ENCODE measurements at places on chromosomes 12 and 14. TPM values are rescaled to one million over a fixed set of nuclear protein-coding genes. Genes with fewer than 3 reads are reported as not detected.

GRCh38 chr12:93379981-93380361 is 2.2 kb downstream of the NUDT4 start:
- no peak for DNase-seq

The NFE2 gene
- 4.5 TPM for polyA plus RNA-seq

DNA sequence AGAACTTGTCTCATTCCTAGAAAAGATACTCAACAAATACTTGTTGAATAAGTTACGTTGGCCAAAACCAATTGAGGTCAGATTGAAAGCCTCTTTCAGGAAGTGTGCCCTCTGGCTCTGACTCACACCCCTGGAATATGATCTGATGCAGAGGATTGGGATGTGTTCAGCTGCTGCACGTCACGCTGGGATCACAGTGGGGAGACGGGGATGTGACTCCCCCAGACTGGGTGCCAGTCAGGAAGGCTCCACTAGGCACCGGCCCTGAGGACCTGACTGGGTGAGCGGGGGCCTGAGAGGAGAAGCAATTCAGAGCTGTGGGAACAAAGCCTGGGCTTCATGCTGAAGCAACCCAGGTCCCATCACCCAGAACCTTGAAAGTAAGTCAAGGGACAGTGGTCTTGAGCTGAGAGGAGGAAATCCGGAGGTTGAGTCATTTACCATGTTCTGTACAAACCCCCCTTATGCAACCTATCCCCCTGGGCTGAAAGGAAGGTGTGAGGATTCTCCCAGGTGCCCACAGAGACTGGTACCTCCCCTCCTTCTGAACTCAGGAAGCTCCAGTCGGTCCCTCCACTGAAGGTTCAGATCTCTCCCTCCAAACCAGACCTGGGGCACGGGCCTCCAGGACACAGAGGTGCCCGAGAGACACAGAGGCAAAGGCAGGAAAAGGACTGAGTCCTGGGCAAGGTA is 3.9 kb downstream of the CEBPE start:
- no peak for DNase-seq

The MGST1 gene
- 35.0 TPM for polyA plus RNA-seq

DNA sequence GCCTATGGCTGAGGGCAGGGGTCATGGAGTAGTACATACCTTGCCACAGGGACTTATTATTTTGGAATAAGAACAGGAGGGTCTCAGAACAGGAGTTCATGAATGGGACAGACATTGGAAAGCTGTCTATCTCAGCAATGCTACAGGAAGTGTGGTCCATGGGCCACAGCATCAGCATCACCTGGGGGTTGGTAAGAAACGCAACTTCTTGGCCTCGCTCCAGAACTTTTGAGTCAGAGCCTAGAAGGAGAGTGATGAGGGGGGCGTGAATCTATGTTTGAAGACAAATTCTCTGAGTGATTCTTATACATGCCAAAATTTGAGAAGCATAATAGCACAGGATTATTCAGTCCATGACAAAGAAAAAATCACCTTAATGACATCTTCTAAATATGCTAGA is 156.6 kb downstream of the RPAP3 start:
- no peak for DNase-seq

The GPR162 gene
- polyA plus RNA-seq: 18.9 TPM

DNA sequence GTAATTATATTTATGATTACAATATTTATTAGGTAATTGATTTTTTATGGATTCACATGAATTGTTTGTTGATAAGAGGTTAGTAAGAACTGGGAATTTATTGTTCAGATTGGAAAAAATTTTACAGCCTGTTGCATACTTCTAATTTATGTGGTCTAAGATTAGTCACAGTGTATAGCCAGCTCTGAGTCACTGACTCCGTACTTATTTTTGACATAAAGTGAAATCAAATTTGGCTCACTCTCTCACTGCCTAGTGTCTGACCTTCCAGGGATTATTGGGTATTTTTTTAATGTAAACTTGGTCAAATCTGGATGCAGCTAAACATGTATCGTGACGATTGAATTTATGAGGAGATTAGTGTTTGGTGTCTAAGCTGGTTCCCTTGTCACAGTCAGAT is 109.3 kb downstream of the PTPRQ start:
- DNase-seq: no peak

The TNFAIP2 gene
- 35.7 TPM for polyA plus RNA-seq

The C12orf54 gene
- polyA plus RNA-seq: 0.41 TPM

- no peak for DNase-seq
These were observed 9.0 kb upstream of the NOVA1 start for GRCh38 chr14:26606729-26607312.

The RNF212B gene
- polyA plus RNA-seq: 0.82 TPM

DNA sequence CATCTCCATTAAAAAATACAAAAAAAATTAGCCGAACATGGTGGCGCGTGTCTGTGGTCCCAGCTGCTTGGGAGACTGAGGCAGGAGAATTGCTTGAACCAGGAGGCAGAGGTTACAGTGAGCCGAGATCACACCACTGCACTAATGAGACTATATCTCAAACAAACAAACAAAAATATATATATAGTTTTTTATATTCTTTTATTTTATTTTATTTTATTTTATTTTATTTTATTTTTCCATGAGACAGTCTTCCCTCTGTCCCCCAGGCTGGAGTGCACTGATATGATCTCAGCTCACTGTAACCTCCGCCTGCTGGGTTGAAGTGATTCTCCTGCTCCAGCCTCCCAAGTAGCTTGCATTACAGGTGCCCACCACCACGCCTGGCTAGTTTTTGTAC is 79.5 kb downstream of the IRF2BPL start:
- DNase-seq: no peak

- DNase-seq: no peak
These were observed 83.3 kb upstream of the SLC38A4 start for GRCh38 chr12:46908936-46909635.

The PZP gene
- polyA plus RNA-seq: 0.55 TPM

DNA sequence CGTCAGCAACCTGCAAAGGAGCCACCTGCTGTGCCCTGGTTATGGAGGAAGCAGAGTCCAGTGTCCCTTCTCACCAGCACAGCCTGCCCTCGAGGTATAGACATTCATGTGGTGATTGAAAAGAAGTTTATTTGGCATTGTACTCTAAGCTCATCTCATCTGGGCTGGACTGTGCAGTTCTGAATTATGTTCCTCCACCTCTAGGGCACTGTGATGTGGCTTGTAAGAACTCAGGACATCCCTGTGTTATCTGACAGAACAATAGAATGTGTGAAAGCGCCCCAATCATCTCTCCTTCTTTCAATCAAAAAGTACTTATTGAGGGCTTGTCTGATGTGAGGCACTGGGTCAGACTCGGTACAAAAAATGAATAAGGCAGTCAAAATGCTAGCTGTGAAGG is 140.1 kb downstream of the DHRS2 start:
- DNase-seq: no peak

DNA sequence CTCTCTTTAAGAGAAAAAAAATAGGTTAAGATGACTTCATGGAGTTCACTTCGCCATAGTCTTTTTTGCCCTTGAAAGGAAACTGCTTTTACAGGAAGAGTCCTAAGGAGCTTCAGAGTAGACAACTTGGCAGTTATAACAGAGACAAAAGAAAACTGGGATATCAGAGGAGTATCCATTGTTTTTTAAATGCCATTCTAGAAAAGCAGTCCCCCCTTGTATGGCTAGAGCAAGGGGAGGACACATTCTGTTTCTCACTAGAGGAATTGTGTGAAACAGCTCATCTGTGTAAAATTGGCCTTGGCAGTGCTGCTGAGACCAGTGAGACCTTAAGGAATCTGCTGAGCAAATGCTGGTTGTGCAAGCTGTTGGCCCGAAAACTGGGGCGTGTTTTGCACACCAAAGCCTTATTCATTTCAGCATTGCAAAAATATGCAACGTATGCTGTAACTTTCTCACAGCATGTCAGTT is 128.0 kb downstream of the GPR135 start:
- no peak for DNase-seq

GRCh38 chr12:77161944-77162343 is 96.6 kb upstream of the E2F7 start:
- DNase-seq: no peak

The ACSM4 gene
- not detected for polyA plus RNA-seq

DNA sequence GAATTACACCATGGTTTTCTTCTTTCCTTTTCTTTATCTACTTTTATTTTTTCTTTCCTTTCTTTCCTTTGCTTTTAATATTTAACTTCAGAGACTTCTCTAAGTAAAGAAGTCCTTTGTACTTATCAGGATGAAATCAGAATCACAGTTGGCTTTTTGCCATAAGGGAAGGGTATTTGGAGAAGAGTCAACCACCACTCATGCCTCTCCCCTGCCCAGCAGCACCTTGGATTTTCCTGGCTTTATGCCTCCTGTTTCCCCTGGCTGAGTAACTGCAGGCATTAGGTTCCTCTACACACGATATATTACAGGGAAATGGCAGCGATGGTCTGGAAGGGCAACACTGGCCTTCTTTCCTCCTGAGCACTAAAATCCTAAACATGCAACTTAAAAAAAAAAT is 266.4 kb upstream of the CAND1 start:
- no peak for DNase-seq

DNA sequence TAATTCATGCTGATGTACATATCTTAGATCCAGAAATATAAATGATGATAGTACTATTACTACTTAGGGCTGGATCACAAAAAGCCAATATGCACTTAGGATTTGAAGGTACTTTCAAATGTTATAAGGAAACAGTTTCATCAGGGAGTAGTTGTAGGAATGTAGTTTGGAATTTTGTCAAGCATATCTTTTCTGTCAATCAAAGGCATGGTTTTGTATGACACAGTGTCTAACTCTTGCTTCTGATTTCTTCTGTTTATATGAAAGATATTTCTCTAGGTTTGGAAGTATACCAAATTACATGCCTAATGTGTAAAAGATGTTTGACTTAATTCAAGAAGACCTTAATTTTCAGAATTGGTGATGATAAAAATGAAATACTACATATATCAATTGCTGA is 135.7 kb downstream of the RAD51B start:
- DNase-seq: no peak

- no peak for DNase-seq
These were observed 7.5 kb downstream of the CRADD start for GRCh38 chr12:93684716-93685115.

The ABCC9 gene
- polyA plus RNA-seq: 26.9 TPM

GRCh38 chr12:28424965-28425364 is 234.7 kb downstream of the CCDC91 start:
- peak; percentile 43 for DNase-seq

The CCDC92 gene
- polyA plus RNA-seq: 47.3 TPM

- DNase-seq: no peak
These were observed 10.9 kb upstream of the DLK1 start for GRCh38 chr14:100715803-100716202.

- no peak for DNase-seq
These were observed 164.1 kb upstream of the NTF3 start for GRCh38 chr12:5267603-5268423.

The FSCB gene
- polyA plus RNA-seq: not detected

- no peak for DNase-seq
These were observed 31.3 kb downstream of the ACTN1 start for GRCh38 chr14:68947802-68948201.

DNA sequence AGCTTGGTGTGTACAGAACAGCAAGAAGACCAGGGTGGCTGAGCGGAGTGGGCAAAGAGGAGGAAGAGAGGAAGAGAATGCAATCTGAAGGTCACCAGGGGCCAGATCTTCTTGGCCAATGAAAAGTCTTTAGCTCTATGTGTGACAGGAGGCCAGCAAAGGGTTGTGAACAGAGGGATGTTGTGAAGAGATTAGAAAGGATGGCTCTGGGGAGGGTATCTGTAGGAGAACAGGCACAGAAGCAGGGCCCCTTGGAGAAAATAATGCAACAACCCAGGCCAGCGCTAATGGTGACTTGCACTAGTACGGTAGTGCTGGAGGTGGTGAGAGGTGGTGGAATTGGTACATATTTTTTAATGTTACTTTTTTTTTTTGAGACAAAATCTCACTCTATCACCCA is 97.2 kb downstream of the NT5DC3 start:
- no peak for DNase-seq

GRCh38 chr12:11653215-11653753 is 3.8 kb downstream of the ETV6 start:
- DNase-seq: no peak

GRCh38 chr14:99327050-99327449 is 55.1 kb upstream of the BCL11B start:
- no peak for DNase-seq
